ENCODE measurements at places on chromosomes 7 and 10.

DNA sequence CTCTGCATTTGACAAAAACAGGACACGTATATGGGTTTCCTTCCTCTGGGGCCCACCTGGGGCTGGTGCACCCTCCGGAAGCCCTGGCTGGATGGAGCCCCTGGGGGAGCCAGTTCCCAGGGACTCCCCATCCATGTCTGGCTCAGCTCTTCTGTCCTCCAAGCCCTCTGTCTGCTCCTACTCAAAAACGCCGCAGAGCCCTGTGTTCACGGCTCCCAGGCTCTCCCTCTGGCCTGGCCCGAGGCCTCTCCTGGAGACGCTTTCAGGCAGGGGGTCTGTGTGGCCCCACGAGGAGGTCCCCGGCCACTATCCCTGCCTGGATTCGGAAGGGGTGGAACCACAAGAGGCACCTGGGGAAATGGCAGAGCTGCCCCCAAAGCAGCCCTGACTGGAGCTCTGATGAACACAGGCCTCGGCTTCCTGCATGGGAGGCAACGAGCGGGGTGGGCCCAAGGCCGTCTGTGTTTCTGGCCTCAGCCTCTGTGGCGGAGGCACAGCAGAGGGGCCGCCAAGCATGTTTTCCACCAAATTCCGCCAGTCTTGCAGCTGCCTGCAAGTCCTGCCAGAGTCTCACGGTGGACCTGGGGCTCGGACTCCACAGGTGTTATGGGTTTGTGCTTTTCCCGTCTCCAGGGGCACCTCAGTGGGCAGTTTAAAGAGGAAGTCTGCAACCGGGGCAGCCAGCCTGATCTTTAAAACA lies 22.6 kb upstream of the INPP5A start:
- DNase-seq, result no peak

GRCh38 chr10:44788147-44789129 lies 122.7 kb upstream of the TMEM72 start:
- no peak for DNase-seq

- DNase-seq, result no peak
Observed at GRCh38 chr10:133127291-133128125, 32.5 kb upstream of the KNDC1 start.

DNA sequence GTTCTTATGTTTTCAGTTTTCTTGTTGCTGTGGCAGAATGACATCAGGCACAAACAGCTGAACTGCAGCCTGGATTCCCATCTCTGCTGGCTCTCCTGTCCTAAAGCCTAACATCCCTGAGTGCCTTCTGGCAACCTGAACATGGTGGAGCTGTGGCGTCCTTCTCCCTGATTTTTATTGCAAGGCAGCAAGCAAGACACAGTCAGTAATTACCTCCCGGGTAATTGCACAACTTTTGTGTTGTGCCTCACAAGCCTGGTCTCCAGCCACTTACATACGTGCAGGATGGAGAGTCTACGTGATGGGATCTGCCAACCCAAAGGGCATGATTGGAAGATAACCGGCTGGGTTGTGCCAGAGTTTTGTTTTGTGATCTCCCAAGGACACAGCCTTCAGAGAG lies 116.1 kb upstream of the PARD3 start:
- no peak for DNase-seq

DNA sequence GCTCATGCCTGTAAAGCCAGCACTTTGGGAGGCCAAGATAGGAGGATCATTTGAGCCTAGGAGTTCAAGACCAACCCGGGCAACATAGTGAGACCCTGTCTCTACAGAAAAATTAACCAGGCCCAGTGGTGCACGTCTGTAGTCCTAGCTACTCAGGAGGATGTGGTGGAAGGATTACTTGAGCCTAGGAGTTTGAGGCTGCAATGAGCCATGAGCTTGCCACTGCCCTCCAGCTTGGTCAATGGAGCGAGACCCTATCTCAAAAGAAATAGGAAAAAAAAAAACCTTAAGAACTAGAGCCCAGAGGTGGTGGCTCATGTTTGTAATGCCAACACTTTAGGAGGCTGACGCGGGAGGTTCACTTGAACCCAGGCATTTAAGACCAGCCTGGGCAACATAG lies 2.2 kb downstream of the STRA8 start:
- no peak for DNase-seq

- no peak for DNase-seq
Observed at GRCh38 chr10:121449482-121449924, 148.7 kb downstream of the FGFR2 start.

GRCh38 chr7:131302876-131303707 lies 24.6 kb upstream of the MKLN1 start:
- DNase-seq, result peak; percentile 18

GRCh38 chr10:61899997-61900828 lies 1.3 kb upstream of the ARID5B start:
- no peak for DNase-seq

DNA sequence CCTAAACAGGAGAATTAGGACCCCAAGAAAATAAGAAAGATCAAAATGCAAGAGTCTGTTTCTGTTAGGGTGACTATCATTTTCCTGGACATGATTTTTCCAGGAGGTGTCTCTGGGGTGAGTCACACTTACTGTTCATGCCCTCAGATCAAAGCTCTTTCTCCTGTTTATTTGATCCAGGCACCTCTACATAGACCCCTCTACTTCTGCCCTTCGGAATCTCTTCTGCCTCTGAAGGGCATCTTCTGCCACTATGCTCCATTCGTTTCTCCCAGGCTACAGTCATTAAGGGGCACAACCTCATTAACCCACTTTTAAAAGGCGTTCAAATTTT lies 1328.0 kb downstream of the GATA3 start:
- DNase-seq, result no peak

- no peak for DNase-seq
Observed at GRCh38 chr10:64093946-64094535, 572.8 kb downstream of the REEP3 start.

- no peak for DNase-seq
Observed at GRCh38 chr10:125006921-125007426, 65.1 kb downstream of the ZRANB1 start.

DNA sequence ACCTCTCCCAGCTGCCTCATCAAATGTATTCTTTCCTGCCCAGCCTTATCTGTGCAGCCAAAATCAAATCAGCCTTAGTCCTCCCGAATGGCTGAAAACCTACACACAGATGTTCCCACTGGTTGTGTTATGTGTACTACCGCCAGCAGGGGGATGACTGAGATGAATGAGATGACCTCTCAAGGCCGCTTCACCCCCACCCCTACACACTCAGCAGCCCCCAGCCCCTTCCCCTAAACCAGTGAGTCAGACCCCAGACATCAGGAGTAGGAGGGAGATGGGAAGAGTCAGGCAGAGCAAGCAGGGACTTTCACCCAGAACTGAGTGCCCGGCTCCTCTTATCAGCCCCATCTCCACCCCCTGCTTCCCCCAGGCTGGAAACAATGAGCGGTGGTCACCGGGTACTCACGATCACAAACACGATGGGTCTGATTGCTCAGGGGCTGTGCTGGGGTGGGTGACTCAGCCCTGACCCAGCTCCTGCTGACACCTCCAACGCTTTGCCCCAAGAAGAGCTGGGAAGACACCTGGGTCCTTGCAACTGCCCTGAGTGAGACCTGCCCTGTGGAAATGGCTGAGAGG lies 6.5 kb upstream of the C10orf105 start:
- peak; percentile 79 for DNase-seq

DNA sequence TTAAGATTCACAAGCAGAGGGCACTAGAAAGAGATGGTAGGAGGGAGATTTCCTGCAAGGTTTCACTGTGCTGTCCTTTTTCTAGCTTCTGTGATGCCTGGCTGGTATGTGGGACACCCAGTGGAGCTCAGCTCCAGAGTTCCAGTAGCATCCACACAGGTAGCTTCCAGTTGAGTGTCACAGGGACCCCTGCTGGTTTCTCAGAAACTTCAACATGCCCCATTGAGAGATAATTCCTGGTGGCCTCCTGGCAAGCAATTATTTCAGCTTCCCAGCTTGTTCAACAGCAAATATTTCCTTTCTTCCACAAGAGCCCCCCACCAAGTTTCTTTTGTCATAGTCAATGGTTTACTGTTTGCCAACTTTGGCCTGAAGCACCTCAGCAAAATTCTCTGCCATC lies 858.7 kb downstream of the REEP3 start:
- no peak for DNase-seq

GRCh38 chr7:127347567-127348246 lies 44.8 kb downstream of the ZNF800 start:
- DNase-seq, result peak; percentile 55

DNA sequence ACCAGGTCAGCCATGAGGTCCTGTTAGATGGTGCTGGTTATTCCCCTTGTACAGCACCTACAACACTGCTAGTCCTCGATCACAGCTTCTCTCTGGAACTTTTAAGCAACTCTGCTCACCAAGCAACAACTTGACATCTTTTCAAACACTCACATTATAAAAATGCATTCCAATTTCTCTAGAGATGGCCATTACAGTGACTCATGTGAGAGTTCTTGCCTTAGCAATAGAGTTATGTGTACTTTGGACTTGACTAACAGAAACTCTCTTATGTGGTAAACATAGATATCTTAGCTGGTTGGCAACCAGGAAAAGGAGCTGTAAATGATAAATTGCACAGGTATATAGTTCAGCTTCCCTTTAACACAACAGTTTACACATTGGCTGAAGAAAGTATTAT lies 122.2 kb downstream of the PDE1C start:
- no peak for DNase-seq

- no peak for DNase-seq
Observed at GRCh38 chr10:43421519-43421918, 12.5 kb upstream of the HNRNPF start.

- no peak for DNase-seq
Observed at GRCh38 chr7:17434841-17435692, 136.6 kb downstream of the AHR start.

DNA sequence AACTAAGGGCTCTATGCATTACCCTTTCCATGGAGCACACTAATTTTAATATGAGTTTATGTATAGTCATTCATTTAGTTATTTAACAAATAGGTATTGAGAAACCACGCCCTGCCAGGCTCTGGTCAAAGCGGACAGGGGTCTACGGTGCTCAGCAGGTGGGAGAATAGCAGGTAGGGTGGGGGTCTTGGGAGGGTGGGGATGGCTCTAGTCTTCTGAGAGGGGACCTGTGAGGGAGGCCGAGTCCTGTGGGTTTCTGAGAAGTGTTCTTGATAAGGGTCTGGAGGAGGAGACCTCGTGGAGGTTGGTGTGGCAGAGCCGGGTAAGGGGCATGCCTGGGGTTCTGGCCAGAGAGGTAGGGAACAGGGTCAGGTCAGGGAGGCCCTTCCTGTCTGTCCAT lies 1.1 kb downstream of the WDFY4 start:
- no peak for DNase-seq

DNA sequence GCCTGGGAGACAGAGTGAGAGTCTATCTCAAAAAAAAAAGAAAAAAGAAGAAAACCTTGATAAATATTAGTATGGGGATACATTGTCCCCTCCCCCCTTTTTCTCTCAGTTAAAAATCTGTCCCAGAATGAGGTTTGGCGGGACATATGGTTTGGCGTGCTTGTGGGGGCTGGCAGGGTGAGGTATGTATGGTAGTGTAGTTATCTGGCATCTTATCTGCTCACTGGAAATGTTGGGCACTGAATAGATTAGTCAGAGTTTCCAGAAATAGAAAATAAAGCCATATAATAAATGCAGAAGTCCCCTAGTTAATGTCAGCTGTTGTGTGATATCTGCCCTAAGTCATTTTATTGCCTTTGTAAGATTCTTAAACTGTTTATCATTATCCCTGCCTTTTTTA lies 397.5 kb upstream of the GALNT17 start:
- DNase-seq, result no peak

DNA sequence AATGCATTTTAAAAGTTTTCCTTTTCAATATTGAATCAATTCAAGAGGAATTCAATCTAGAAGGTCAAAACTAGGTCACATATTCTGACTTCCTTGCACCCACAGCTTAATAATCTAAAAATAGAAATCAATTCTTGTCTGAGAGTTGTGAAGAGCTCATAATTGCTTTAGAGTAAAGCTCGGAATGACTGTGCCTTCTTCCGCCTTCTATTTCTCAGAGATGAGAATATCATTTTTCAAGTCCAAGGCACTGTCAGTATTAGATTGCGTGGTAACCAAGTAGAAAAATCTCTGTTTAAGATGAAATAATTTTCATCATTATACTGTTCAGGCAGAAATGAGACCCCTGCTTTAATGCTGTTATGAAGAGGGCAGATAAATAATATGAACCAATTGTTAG lies 272.2 kb upstream of the NFE2L3 start:
- no peak for DNase-seq

GRCh38 chr10:29545122-29545521 lies 89.6 kb downstream of the SVIL start:
- no peak for DNase-seq

DNA sequence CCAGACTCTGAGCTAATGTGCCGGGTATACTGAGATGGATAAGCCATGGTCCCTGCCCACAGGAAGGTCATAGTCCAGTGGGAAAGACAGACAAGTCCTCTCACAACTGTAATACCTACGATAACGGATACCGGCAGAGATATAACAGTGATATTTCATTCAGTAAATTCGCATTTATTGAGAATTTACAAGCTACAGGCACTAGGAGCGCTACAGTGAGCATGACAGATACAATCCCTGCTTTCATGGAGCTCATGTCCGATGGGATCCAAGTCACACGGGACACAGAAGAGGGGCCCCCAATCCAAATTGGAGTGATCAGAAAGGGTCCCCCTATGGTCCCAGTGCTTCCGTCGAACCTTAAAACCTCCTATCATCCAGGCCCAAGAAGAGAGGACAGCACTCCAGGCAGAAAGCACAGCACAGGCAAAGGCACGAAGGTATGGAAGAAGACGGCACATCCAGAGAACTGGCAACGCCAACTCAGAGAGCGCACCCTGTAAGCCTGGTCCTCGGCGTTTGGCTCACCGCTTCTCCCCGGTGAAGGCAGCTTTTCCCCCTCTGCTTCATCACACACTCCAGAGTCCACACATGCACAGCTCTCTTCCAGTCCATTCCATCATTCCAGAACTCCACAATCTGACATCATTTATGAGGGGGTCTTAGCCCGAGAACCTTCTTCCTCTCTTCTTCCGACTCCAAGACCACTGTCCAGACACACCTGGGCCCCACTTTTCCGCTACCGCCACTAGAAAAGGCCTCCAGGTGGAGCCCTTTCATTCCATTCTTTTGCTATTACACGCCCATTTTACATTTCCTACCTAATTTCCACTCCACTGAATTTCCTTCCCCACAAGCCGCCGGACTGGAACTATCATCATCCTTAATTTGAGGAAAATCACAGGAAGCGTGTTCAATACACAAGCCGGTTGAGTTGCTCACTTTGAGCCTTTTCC lies 47.8 kb upstream of the NKX2-3 start:
- no peak for DNase-seq

Data from activated T-cell treated with anti-CD3 and anti-CD28 coated beads for 4 hours (primary cell).